Stimulated activated CD8-positive, alpha-beta memory T cell treated with anti-CD3 and anti-CD28 coated beads, Interleukin-7, amount 100 ng/mL, for 1 hour (primary cell): ENCODE measurements at places on chromosomes 1 and 21.

DNA sequence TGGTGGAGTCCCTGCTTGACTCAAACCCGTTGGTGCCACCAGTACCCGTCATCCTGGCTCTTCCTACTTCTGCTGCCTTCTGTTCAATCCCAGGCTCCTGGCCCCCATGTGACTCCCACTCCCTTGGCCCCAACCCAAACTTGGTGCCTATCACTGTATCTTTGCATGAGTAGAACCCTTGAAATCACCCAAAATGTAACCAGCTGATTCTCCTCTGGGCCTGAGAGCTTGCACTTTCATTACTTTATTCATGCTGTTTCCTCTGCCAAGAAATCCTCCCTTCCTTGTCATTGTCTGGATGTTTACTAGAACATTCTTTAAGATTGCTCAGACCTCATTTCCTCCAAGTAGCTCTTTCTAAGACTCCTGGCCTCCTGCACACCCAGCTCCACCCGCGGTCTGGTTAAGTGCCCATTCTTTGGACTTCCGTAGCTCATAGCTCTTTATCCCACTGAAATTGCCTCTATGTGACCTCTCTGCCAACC, 15.7 kb downstream of the PTAFR start:
- DNase-seq = no peak

DNA sequence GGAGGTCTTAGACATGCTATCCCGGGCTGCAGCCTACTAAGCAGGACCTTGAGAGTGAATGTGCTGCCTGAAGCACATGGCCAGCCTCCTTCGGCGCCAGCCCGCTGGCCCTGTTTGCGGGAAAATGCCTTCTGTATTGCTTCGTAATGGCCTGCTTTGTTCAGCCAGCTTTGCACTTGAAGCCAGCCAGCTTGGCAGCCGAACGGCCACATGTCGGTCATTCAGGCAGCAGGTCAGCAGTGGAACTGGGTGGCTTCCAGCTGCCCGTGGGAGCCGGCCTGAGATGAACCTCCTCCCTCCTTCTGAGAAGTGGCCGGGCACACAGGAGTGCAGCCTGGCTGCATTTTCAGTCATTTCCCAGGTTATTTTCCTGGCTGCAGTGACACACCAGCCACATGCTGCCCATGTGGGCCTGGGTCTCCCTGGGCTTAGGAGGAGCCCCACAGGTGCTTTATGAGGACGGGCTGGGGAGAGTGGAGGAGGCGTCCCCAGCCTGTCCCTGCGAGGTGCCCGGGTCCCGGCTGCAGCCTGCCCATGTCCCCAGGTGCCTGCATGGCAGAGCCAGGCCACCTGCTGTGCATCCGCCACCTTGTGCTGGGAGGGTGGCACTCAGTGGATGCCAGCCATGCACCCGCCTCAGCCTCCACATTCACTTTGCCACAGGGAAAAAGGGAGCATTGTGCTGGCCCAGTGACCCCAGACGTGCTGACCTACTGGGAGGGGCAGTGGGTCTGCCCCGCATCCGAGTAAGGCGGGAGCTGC, 103.5 kb downstream of the SIK1 start:
- DNase-seq = no peak

- no peak for DNase-seq
These were observed 153.0 kb downstream of the NCAM2 start for GRCh38 chr21:21151231-21151630.

DNA sequence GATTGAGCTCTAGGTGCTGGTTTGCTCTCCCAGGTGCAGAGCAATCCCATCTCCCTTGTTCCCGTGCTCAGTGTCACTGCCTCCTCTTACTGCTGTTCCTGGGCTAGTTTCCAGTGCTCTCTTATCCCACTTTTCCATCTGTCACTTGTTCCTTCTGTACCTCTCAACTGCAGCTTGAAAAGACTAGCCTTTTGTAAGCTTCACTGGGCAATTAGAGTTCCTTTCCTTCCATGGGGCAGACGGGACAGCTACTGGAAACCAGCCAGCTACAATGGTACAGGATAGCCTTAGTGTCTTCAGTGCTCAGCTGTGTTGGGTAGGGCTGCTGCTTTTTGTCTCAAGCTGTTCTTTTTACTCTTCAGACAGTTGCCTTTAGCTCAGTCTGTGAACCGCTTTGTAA, 31.6 kb downstream of the AGT start:
- DNase-seq = no peak

- no peak for DNase-seq
These were observed 109.1 kb downstream of the CD247 start for GRCh38 chr1:167409183-167409582.

GRCh38 chr1:164092603-164093353, 466.2 kb upstream of the PBX1 start:
- no peak for DNase-seq

DNA sequence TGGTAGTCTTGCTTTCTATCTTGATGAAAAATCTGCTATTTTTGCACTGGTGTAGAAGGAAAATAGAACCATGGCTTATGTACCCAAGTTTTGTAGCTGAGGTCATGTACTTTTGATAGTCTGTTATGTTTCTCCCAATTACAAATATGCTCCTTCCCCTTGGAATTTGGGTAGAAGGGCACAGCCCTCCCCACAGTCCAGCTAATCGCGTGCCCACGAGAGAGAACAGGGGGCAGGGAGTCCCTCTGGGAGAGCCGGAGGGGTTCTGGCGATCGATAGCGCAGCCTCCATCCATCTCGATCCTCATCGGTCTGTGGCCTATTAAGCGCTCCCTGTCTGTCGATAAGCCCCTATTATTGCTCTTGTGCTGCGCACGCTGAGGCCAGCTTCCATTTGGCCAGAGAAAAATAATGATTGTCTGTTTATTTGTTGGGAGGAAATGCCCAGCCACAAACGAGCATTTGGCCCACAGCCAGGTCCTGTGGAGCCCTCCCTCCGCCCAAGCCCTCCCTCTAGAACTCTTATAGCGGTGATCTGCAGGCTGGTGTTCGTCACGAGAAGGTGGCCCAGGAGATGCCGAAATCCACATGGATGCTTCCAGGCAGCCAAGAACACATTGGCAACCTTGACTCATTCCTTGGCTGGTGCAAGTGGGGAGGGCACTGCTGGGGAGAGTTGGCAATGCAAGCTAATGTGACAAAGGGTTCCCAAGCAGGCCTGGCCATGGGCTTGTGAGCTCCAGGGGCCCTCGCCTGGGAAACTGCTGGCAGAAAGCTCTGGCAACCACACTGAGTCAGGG, 134.7 kb upstream of the TNR start:
- no peak for DNase-seq

GRCh38 chr1:164602101-164602422, 43.1 kb downstream of the PBX1 start:
- no peak for DNase-seq

DNA sequence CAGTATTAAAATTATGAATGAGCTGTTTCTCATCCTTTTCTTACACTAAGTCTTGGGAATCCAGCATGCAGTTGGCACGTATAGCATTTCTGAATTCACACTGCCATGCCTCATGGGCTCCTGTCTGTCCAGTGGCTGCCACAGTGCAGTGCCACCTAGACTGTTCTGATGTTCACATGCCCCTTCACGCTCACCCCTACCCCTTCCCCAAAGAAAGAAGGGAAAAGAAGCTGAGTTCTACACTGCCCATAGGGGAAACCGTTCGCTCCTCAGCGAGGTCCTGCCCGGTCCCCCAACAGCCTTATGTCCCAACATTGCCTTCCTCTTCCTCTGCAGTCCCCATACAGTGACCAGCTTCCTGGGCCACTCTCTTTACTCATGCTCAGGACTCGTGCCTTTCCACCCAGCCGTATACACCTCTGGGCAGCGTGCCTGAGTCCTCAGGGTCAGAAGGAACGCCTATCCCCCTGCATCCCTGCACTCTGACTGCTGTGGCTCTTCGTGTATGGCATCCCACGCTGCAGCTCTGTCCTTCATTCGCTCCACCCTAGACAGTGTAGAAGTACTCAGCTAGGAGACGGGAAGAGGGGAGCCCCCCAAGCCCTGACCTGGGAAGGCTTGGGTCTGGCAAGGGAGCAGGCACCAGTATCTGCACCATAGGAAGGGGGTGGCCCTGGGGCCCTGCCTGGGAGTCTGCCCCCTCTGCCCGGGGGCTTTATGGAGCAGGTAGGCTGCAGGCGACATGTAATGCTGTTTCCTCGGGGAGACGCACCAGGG, 24.1 kb upstream of the ARF1 start:
- no peak for DNase-seq

- no peak for DNase-seq
These were observed 16.1 kb downstream of the CCDC18 start for GRCh38 chr1:93196591-93196990.

DNA sequence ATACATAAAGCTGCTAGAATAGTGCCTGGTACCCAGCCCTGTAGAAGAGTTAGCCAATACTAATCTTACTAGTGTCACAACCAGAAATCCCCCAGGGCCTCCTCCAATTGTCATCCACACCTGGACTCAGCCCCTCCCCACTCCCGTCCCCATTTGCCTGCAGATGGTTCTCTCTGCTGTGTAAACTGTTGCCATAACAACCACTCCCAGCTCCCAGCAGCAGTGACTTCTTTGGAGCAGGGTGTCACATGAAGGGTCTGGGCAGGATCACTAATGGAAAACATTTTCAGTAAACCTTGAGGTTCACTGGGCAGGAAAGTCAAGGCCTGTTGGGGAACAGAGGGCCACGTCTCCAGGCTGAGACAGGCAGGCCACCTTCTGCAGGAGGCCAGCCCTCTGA, 126.0 kb upstream of the IPO9 start:
- DNase-seq = no peak

DNA sequence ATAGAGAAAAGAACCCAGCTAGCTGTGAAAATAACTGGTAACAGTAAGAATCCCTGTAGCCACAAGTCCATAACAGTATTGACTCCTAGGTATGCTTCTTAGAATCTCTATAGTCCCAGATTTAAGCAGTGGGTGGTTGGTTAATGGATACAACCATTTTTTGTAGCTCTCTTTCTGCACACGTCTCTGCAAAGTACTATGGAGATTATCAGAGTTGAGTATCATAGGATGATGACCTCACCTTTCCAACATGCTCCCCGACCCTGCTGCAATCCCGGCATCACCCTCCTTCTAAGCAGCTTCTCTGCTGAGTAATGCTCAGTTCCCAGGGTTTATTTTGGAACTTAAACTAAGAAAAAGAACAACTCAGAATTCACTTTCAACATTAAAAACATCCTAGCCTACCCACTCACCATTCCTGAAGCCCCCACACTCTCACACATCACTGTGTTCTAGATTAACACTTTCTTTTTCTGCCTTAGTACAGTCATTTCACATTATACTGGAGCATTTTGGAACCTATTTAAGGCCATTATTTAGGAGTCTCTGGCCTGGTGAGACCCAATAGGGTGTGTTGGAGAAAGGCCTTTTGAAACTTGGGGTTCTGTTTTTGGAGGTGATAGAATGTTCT, 2.7 kb downstream of the MLLT11 start:
- no peak for DNase-seq

DNA sequence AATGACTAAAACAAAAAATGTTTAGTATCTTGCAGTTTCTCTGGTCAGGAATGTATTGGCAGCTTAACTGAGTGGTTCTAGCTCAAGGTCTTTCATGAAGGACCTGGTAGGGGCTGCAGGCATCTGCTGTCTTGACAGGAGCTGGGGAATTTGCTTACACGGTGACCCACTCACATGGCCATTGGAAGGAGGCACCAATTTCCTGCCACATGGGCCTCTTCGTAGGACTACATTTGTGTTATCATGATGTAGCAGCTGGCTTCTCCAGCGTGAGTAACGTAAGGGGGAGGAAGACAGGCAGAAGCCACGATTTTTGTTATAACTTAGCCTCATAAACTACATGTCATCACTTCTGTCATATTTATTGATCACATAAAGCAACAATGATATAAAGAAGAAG, 376.3 kb downstream of the AMY1C start:
- no peak for DNase-seq

DNA sequence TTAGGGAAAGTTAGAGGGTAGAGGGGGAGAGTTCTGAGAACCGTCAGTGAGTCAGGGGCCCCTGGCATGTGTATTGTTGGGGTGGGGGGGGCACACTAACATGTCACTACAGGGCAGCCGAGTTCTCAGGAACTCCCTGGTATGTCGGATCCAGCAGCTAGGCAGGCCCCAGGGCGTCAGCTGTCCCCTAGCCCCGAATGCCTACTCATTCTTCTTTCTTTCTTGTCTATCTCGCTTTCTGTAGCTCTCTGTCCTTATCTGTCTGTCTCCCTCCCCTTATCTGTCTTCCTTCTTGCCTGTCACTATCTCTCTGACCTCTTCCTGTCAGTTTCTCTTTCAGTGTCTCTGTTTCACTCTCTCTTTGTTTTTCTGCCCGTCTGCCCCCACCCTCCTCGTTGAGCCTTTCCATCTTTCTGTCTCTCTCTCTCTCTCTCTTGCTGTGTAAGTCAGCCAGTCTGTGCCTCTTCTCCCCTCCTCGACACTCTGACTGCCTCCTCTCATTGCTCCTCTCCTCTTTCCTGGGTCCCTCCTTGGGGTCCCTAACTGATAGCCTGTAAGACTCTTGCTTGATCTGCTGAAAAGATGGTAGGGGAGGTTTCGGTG, 2.4 kb downstream of the NTRK1 start:
- DNase-seq = no peak

DNA sequence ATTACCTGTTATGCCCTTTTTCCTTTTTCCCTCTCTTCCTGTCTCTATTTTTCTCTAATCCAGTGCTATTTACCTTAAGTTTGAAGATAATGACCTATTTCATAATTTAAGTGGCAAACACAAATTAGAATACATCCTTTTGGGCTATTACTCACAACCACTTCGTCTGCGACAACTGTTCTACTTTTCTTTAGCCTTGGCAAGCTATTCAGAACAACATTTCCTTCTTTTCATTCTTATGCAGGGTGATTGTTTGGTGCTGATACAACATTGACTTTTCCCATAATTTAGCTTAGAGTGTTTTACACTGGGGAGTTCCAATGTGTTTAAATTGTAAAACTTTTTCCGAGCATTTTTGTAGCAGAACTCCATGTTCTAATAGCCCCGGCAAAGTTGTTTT, 86.6 kb upstream of the S1PR1 start:
- DNase-seq = no peak

DNA sequence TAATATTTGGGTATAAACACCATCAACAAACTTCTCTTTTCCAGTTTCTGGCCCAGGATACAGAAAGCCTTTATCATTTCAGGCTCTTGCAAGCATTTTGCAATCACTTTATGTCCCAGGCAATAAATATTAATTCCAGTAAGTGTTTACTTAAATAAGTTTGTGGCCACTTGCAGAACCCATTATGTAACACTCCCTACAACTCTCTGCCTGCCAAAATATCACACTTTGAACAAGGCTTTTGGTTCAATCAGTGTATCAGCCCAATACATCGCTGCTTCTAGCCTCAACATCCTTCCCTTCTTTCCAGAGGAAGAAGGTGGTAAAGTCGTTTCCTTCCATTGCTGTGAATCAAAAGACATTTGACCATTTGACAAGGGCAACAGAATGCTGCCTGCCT, 203.0 kb upstream of the USP25 start:
- DNase-seq = no peak

GRCh38 chr1:34070201-34070836, 94.7 kb downstream of the CSMD2 start:
- DNase-seq = no peak

DNA sequence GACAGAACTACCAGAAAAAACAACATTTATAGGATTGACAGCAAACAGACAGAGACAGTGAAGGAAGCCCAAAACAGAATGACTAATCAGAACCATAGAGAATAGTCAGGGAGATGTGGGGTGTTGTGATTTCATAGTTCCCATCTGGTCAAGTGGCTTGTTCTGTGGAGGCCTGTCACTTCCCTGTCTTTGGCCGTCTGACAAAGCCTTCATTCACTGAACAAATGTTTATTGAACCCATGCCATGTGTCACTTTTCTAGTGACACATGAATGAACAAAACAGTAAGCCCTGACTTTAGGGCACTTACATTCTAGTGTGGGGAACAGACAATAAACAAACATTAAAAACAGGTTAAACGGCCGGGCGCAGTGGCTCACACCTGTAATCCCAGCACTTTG, 3.2 kb upstream of the SRRM1 start:
- DNase-seq = no peak

GRCh38 chr1:96553811-96554210, 167.8 kb upstream of the PTBP2 start:
- DNase-seq = no peak
